ENCODE measurements at places on chromosomes 11 and 22.

DNA sequence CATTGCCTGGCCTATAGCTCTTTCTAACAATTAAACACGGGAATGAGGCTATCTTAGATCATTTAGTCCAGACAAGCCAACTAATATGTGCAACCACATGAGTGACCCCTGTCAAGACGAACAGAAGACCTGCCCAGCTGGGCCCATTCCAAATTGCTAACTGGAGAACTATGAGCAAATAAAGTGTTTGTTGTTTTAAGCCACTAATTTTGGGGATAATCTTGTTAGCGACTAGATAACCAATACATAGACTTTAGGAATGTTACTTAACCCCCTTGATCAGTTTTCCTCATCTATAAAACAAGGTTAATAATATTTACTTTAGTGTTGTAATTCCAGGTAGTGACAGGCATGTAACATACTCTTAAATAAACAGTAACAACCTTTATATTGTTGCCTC lies 848.3 kb downstream of the METTL15 start:
- no peak for DNase-seq

DNA sequence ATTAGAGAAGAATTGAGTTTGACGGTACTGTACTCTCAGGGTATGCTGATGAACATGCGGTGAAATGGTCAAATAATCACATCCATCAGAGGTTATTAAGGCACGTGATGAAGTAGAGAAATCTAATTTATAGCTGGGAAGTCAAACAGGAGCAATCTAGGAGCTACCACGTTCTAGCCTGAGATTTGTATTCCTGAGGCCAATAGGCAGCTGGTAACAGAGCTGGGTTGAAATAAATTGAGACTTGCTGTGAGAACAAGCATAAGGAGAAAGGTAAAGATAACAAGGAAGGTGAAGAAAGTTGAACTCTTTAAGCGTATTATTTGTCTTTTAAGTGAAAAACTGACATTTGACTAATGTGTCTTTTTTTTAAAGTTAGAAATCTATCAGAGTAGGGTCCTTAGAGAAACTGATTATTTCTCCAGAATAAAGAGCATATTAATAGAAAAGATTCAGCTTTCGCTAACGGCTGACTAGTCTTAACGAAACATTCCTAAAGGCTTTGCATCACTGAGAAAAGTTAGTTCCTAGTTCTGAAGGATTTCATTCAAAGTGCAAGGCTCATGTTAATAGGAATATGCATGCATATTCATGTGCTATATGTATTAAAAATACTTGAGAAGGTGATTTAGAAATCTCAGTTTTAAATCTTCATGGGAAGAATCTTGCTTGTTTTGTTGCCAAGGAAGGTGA lies 5.2 kb upstream of the WEE1 start:
- no peak for DNase-seq

GRCh38 chr11:59263225-59263894 lies 50.6 kb upstream of the MPEG1 start:
- peak; percentile 7 for DNase-seq

GRCh38 chr22:39080052-39080762 lies 3.1 kb downstream of the APOBEC3G start:
- no peak for DNase-seq

GRCh38 chr11:45982656-45983470 lies 60.4 kb downstream of the LARGE2 start:
- no peak for DNase-seq

GRCh38 chr22:50498322-50498890 lies 9.1 kb downstream of the LMF2 start:
- DNase-seq: peak; percentile 56

GRCh38 chr11:19345848-19346681 lies 105.3 kb upstream of the E2F8 start:
- no peak for DNase-seq

GRCh38 chr11:113730887-113731726 lies 25.0 kb upstream of the TMPRSS5 start:
- DNase-seq: no peak

DNA sequence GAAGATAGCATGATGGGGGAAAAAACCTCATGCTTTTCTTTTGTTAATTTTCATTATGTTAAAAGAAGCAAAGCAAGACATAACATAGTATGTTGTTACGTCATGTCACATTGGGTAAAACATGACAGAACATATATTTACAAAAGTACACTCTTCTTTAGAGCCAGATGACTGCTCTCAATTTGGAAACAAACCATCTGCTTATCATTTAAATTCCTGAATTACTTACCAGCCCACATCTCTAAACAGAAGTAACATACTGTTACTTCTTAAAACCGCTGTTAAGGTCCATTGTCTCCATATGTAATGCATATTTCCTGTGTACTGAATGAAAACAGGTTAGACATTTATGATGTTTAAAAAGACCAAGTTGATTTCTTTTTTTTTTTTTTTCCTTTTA lies 100.0 kb downstream of the TMEM135 start:
- DNase-seq: no peak

DNA sequence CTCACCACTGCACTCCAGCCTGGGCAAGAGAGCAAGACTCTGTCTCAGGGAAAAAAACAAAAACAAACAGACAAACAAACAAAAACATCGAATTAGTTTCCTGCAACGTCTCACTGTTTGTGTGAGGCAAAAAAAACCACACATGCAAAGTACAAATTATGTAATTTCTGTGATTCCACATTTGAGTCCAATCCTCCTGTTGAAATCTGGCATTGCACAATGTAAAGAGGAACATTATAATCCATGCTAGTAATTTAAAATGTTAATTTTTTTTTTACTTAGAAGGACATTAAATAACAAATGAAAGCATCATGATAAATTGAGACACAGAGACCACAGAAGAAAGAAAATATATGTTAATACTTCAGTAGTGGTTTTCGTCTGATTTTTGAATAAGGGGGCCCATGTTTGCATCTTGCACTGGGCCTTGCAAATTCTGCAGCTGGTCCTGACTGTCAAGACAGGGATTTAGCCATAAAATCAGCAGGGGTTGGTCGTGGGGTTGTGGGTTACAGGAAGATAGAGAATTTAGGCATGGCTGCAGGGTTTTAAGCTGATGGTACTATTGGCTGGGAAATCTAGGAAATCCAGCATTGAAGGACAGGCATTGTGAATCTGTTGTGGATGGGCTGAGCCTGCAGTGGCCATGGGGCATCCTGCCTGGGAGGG lies 102.6 kb upstream of the ALDH3B2 start:
- no peak for DNase-seq

DNA sequence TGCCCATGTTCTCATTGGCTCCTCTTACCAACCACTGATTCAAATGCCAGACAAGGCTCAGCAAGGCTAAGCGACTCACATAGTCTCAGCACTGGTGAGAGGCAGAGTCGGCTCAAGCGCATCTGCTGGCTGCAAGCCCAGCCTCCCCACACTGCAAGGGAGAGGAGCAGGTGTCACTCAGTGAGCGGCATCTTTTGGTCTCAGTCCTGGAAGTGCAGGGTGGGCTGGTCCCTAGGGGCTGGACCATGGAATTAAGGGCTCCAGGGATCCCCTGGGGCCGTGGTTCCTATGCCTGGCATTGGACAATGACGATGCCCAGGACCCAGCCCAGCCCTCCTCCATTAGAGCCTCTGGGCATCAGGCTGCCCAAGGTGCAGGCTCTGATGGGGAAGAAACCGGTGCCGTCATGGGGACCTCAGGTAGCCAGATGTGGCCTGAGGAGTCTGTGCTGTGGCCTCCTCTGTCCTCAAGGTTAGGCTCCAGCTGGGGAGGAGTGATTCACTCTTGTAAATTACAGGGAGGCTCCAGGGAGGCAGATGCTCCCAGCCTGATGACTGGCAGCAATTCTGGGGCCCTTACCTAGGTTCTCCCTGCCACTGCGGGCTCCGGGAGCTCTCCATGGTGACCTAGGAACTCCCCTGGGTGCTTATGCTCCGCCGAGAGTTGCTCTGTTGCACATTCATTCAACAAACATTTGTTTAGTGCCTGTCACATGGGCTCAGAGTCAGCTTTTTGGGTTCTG lies 28.0 kb downstream of the FADS2 start:
- DNase-seq: no peak

DNA sequence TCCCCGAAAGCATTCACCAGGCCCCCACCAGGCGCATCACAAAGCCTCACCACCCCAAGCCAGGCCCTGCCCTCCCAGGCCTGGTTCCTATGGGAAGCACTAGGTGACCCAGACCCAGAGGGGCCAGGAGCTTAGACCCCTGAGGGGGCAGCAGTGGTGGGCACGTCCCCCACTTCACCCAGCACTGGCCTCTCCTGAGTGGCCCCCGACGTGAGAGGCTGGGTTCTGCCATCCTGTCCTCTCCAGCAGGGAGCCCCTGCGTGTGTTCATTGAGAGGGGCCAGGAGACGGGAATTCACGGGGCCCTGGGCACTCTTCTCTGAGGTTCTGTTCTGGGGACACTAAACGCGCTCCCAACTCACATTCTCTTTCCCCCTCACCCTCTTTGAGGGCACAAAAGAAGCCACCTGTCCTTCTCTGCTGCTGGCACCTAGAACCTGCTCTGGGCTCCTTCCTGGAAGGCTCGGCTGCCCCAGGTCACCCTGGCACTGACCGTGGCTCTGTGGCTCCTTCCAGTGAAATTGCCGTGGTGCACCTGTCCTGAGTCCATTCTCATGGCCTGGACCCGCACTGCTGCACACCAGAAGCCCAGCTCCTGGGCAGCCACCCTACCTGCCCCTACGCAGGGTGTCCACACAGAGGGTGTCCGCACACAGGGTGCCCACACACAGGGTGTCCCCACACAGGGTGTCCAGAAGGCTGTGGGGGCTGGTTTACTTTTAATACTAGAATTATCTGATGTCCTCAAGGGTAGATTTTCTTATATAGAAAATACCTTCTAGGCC lies 12.2 kb downstream of the PTDSS2 start:
- no peak for DNase-seq

DNA sequence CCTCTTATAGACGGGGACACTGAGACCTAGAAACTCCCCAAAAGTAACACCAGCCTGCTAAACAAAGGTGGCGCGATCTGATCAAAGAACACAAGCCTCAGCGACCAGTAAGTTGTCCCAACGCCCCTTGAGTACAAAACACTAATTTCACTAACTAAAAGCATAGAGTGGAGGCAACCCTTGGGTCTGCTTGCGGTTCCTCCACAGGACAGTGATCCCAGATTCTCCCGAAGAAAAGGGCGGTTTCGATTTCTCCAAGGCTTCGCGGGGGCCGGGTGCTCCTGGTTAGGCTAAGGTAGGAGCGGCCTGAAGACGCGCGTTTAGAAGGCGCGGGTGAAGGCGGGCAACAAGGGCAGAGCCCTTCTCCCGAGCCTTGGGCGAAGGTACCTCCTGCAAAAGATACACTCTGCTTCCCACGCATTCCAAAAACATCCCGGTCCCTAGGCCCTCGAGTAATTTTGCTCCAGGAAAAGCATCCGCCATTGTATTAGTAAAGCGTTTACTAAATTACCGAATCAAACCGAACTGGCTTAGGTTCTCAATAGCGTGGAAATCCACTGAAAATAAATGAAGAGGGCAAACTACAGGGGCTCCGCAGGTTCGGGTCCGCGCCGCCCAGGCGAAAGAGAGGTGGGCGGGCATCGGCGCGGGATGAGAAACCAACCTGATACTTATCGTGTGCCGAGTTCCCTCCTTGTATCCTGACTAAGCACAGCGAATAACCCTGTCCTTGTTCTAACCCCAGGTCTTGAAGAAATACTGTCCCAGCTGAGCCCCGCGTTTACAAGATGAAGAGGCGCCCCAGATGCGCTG lies 2.0 kb downstream of the WT1 start:
- no peak for DNase-seq

- DNase-seq: no peak
These were observed 695.7 kb downstream of the NELL1 start for GRCh38 chr11:21364866-21365624.

DNA sequence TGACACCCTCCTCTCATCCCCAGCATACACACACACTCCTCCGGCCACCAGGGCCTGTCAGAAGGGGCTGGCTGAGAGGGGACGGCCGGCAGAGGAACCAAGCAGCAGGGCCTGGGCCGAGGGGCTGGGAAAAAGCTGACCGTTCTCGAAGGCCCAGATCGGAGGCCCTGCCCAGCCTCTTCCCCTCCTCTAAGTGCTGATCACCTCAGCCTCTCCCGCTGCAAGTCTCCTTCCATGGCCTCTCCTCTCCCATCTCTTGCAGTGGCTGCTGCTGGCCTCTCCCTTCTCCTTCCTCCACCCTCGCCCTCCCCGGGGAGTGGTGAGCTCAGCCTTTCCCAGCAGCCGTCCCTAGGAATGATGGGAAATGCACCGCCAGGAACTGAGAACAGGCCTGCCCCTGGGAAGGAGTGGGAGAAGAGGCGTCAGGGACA lies 39.6 kb downstream of the ARRB1 start:
- no peak for DNase-seq

- DNase-seq: no peak
These were observed 153.2 kb downstream of the CTTN start for GRCh38 chr11:70551351-70552166.

GRCh38 chr22:38109371-38110001 lies 998 bp downstream of the BAIAP2L2 start:
- DNase-seq: no peak

DNA sequence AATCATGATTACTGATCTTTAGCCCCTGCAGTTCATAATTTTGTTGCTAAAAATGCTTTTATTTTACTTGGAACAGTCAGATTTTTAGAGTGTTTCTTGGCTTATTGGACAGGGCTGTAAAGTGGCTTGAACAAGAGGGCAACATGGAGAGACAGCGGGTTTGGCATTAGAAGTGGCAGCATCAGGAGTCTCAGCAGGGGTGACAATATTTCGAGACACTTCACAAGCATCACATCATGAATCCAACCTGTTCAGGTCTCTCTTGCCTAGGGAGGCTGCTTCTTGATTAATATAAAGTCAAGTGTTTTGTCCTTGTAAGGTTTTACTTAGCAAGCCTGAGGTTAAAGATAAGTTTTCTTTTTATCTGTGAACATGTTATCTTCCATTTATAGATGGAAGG lies 2249.5 kb downstream of the LRRC4C start:
- no peak for DNase-seq

- DNase-seq: no peak
These were observed 156.7 kb downstream of the CNTN5 start for GRCh38 chr11:99177446-99177845.

DNA sequence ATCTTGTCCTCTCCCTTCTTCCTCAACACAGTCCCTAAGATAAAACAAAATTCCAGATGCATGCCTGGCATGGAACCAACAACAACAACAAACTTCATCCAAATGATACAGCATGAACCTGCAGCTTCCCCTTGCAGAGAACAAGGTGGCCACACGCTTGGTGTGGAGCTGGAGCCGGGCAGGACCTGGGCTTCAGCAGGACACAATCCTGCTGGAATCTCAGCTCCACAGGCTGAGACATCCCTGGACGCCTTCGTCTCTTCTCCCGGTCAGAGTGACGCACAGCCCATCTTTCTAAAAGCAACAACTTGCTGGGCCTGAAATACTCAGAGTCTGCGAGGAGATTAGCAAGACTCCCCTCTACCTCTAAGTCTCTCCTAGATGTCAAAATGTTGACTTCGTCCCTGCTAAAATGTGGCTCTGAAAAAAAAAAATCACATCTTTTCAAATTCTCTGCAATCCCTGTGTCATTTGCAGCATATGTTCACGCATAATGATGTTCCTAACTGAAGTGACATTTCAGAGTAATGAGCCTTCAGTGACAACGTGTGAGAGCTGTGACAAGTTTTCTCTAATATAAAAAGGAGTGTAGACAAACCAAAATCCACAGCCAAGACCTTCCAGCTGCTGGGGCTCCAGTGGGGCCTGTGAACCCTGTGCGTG lies 1232.3 kb downstream of the TBC1D22A start:
- DNase-seq: no peak

Measured in T follicular helper cell (primary cell).